ENCODE measurements at places on chromosomes 7 and 10. TPM values are rescaled to one million over a fixed set of nuclear protein-coding genes. Genes with fewer than 3 reads are reported as not detected.

The RSPH10B2 gene
- total RNA-seq = not detected

The SPDYE16 gene
- not detected for total RNA-seq

The NEUROG3 gene
- not detected for total RNA-seq

The MRLN gene
- total RNA-seq = not detected

The RAB11FIP2 gene
- 12.6 TPM for total RNA-seq
